ENCODE measurements at places on chromosomes 5 and 9.

DNA sequence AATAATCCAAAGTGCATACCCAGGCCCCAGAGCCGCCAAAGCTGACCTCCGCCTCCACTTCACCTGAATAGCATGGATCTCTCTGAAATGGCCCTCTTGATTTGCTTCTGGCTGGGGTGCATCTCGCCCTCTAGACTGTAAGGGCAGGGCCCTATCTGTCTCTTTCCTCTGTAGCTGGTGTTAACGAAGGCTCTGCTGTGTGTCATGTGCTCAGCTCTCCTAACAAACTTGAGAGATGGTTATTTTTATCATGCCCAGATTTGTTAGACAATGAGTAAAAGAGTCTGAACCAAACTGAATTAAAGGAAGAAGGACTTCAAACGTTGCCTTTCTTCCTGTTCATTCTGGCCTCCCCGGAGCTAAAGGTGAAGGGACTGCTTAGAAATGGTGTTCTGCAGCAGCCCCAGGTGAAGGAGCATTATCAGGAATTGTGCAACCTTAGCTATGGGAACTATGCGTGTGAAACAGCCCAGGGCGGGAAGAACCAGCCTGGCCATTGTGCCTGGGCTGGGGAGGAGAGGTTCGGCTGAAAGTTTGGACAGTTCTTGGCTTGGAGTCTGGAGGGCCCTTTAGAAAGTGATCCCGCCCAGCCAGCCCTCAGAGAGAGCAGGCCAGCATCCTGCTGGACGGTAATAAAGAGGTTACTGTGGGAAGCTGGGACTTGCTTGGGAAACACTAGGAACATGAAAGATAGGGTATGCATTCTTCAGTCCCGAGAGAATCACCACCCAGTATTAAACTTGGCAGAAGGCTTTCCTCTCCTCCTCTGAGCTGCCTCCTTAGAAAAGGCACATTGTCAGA lies 73.5 kb downstream of the WWC1 start:
- no peak for DNase-seq

DNA sequence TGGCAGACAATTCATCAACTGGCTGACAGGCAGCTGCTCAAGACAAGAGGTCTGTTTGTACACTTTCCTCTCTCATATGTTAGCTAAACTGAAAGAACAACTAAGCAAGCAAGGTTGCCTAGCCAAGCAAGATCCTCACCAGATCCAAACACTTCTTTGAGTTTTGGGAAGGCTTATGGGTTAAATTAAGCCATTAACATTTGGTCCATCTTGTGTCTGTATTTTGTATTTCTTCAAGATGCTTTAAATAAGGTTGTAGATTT lies 170.4 kb upstream of the RAI14 start:
- DNase-seq: no peak

DNA sequence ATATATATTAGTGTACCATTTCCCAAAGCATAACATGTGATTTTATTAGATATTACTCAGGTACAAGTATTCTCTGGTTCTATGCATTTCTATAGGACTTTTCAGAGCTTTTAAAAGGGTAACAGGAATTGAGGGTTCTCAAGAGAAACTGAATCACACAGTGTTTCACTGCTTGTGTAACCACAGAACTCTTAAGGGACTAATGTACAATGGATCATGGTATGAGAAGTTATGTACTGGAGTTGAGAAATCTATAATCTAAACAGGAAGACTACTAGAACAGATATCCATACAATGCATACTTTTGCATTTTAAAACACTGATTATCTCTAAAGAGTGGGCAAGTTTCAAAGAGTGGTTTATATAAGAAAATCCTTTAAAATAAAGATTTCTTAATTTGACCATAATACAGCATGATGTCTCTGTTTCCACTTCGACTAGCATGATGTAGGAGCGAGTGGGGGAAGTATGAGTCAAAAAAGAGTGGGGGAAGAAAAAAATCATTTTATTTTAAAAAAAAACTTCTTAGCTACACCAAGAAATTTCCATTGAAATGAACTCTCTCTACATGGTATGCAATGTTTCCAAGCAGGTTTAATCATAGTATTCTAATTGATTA lies 183.5 kb downstream of the RFX3 start:
- DNase-seq: no peak

GRCh38 chr5:80064124-80064523 lies 29.0 kb downstream of the THBS4 start:
- DNase-seq: no peak

DNA sequence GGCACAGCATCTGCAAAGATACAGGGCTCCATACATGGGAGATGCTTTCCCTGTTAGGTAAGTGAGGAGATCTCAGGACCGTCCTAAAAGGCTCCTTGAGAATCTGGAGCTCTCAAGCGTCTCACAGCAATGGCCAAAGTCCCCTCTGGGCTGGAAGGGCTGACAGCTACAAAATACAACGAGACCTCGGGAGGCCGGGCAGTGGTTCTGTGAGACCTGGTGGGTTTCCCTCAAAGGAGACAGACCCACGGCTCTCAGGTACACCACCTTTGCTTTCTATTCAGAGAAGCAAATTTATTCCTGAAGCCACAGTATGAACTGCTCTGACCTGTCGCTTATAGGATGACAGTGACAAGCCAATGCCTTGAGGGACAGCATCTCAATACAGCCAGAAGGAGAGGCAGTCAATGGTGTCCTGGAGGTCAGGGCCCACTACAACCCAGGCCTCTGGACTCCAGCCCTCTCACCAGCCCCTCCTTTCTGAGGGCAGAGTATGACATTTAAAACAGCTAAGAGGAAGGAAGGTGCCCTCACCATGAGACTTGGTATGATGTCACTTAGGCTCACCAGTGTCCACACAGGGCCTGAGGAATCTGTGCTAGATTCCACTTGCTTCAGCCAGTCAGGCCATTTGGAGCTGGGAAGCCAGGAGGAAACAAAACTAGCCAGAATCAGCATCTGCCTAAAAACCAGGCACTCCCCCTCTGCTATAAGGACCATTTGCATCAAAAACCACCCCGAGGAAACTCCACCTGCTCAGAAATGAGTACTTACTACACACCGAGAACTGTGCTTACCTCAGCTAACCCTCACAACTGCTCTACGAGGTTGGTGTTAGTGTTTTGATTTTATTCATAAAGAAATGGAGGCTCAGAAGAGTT lies 86.5 kb upstream of the FSTL4 start:
- no peak for DNase-seq

DNA sequence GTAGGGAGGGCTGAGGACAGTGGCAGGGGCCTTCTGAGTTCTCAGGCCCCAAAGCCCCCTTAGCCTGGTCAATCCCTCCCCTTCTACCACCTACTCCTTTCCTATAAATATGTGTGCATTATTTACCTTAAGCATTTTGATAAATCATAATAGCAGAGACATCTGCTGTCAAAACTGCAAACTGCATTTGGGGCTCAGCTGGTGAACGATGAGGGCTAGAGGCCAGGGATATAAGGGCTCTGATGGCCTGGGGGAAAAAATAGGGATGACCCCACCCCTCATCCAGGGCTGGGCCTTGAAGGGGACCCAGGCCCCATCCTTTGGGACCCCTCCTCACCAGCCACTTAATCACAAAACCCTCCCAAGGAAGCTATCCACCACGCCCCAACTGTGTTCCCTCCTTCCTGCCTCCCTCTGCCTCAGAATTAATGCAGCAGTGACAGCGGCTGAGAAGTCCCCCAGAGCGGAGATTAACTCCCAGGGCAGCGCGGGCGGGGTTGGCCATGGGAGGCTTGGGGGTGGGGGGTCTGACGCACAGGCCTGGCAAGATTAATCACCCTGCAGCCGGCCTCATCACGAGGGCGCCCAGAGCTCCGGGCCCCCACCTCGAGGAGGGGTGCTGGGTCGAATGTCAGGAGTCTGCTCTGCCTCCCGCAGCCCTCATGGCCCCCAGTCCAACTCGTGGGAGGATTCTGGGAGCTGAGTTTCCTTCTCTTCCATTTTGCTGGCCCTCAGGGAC lies 42.1 kb downstream of the CXXC5 start:
- DNase-seq: peak; percentile 19

DNA sequence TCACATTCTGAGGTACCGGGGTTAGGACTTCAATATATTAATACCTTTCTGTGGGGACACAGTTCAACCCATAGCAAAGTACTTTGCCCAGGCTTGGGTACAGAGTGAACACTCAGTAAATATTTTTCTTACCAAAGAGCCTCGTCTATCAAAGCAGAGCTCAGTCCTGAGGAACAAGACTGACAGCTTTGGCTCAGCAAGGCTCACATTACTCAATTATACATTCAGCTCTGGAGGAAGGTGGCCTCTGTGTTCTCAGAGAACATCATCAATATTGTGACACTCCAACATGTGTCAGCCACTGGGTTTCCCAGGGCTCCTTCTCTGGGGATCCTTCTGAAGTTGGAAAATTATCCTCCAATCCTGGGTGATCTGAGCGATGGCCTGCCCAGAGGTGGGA lies 186.4 kb downstream of the NMUR2 start:
- DNase-seq: no peak

DNA sequence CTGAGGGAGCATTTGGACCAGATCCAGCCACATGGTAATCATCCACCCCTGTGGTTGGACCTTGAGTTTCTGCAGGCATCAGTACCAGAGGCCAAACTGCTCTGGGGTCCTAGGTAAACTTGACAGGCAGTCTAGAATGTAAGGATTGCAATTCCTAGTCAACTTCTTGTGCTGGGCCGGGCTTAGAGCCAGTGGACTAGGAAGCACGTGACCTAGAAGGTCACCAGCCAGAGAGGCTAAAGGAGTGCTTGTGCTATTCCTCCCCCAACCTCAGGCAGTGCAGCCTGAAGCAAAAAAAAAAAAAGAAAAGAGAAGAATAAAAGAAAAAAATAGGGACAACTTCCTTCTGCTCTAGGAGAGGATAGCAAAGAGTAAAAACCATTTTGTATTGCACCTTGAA lies 406.2 kb upstream of the FTMT start:
- no peak for DNase-seq

DNA sequence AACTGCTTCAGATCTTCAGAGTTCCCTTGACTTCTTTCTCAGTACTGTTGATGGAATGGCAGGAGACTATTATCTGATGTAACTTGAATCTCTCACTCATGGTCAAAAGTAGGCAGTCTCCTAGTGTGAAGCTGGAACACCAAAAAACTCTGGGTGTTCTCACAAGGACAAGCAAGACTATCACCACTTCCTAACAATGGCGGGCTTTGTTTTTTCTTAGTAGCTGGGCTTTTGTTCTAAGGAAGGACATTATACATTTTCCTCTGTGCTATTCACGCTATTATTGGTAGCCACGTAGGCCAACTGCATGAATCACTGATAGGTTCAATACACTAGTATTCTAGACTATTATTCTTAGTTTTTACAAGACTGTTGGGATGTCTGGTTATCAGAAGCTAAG lies 67.7 kb upstream of the ATG10 start:
- no peak for DNase-seq
